ENCODE measurements at places on chromosomes 5 and 9.

- no peak for DNase-seq
These were observed 303.2 kb downstream of the ZSWIM6 start for GRCh38 chr5:61635271-61635670.

DNA sequence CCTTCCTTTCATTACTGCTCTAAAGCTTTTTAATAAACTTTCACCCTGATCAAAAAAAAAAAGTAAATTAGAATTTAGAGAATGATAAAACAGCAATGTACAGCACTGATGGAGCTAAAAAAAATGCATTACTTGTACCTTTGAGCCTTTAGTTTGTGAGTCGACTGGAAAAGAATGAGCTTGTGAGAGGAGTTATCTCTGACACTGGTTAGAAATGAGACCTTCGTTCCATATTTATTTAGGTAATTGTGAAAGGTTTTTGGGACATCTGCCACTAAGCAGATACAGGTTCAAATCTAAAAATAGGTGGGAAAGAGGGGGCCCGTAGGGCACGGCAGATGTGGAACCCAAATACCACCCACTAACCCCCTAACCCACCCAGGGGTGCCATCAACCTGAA is 376.8 kb downstream of the ICE1 start:
- no peak for DNase-seq

GRCh38 chr9:5630081-5630507 is 1.2 kb downstream of the RIC1 start:
- DNase-seq = no peak

DNA sequence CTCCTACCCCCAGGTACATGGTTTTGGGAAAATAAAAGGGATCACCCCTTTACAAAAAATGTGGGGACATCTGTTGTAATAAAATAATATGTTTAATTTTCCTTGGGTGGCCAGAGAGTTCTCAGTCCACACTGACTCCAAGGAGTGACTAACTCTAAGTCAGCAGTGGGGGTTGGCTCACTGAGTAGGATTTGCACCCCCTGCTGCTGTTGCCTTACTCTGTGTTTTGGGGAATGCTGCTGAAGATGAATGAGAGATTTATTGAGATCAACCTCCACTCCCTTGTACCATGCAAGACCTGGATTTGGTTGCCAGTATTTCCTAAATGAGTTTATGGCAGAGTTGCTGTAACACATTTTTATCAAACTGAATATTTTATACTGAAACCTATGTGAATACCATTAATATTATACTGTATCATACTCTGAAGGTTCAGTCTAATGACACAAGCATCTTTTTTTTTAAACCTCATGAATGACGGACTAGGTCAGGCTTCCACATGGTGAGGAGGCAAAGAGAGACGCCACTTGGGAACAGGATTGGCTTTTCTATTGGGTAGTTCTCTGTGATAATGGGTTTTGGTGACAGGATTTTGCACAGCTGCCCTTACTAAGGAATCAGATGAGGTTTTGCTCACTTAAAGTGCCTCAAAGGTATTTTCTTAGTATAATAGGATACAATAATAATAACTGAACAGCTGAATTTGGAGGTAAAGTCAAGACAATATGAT is 121.3 kb upstream of the OSMR start:
- DNase-seq = no peak

DNA sequence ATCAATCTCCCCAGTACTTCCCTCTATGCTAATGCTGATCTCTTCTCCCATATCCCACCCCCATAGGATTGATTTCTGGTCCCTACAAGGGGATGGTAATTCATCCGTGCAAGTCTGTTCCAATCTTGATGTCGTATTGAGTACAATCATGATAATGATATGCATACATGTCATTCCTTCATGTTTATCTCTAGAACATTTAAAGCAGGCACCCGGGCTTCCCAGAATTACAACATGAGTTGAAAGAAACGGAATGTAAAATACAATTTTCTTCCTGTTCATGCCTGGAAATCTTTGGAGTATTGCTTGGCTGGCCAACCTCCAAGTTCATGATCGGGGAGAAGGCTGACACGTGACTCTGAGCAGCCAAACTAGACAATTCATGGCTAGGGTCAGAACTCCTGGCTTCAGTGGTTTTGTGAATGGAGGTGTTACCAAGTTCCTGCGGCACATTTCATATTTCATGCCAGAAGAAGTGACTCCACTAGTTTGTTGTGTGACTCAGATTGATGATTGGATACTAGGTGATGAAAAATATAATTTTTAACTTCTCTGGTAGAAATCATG is 66.6 kb downstream of the C9orf152 start:
- no peak for DNase-seq

DNA sequence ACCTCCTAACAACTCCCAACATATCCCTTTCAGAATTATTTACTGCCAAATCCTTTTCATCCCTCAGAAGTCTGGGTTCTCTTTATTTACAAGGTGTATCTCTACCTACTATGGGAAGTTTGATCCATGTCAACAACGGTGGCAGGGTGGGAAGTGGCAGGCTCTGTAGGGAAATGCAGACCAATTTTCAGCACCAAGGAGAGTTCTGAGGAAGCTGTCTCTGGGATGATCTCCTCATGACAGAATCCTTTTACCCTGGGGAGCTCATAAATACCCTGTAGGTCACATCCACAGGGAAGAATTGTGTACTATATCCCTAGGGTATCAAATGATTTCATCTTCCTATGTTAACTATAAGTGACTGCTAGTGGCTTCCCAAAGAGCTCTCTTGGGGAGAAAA is 107.8 kb upstream of the NEK6 start:
- no peak for DNase-seq

DNA sequence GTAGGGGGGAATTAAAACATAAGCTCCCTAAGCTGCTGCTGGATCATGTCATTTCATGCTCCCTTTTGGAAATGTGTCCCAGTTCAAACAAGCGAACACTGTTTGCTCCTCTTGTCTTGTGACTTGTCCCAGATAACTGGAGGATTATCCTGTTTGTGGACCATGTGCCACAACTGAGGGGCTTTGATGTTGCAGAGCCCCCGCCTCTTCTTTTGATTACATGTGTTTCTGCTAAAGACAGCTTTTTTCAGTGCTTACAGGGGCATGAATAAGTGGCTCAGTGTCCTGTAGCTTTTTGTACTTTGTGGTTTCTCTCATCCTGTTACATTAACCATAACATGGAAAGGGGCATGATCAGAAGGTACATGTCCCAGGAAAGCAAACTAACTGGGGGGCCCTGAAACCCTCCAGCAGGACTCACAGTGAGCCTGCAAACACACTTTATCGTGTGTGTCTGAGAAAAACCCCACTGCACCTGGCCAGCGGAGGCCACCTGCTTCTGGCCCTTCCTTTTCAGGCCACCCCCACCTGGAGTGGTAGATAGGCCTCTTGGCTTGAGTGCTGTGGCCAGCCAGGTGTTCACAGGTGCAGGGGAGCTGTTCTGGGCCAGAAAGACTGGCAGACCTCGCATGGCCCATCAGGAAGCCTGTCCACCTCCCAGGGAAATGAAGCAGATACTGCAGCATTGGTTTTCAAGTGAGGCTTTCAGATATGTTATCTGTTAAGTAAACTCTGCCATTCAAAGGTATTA is 285.6 kb downstream of the FANCC start:
- no peak for DNase-seq

GRCh38 chr5:83145241-83145640 is 67.9 kb downstream of the XRCC4 start:
- DNase-seq = no peak

GRCh38 chr5:14296533-14297331 is 153.6 kb downstream of the TRIO start:
- no peak for DNase-seq

- DNase-seq = no peak
These were observed 32.6 kb upstream of the PLAC8L1 start for GRCh38 chr5:146137967-146138403.

GRCh38 chr5:82403026-82403425 is 124.9 kb upstream of the RPS23 start:
- DNase-seq = no peak

GRCh38 chr9:89422151-89422975 is 75.5 kb downstream of the SEMA4D start:
- DNase-seq = peak; percentile 54
